ENCODE measurements at places on chromosomes 12 and 14.

- DNase-seq: peak; percentile 77
These were observed at the start of gene PIP4K2C for GRCh38 chr12:57590864-57591781. TSS of gene PIP4K2C (plus strand) at chr12:57591192. CDS start at chr12:57591290, 98 bp downstream.

GRCh38 chr12:22231836-22232235, 102.7 kb downstream of the ST8SIA1 start:
- no peak for DNase-seq

DNA sequence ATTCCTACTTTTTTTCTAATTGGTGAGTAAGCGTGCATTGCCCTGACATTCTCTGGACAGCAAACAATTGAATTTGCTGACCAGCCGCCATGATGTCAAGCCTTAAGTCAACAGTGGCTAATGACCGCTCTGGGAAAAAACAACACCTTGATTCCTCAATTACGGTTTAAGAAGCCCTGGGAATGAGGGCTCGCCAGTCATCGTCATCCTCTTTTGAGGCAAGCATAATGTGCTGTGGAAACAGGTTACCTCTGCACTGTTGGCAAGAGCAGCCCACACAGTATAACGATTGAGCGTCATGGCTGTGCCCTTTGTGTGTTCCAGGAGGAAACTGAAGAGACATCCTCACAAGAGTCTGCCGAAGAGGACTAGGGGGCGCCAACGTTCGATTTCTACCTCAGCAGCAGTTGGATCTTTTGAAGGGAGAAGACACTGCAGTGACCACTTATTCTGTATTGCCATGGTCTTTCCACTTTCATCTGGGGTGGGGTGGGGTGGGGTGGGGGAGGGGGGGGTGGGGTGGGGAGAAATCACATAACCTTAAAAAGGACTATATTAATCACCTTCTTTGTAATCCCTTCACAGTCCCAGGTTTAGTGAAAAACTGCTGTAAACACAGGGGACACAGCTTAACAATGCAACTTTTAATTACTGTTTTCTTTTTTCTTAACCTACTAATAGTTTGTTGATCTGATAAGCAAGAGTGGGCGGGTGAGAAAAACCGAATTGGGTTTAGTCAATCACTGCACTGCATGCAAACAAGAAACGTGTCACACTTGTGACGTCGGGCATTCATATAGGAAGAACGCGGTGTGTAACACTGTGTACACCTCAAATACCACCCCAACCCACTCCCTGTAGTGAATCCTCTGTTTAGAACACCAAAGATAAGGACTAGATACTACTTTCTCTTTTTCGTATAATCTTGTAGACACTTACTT, 138.9 kb downstream of the HMGA2 start:
- DNase-seq: no peak

DNA sequence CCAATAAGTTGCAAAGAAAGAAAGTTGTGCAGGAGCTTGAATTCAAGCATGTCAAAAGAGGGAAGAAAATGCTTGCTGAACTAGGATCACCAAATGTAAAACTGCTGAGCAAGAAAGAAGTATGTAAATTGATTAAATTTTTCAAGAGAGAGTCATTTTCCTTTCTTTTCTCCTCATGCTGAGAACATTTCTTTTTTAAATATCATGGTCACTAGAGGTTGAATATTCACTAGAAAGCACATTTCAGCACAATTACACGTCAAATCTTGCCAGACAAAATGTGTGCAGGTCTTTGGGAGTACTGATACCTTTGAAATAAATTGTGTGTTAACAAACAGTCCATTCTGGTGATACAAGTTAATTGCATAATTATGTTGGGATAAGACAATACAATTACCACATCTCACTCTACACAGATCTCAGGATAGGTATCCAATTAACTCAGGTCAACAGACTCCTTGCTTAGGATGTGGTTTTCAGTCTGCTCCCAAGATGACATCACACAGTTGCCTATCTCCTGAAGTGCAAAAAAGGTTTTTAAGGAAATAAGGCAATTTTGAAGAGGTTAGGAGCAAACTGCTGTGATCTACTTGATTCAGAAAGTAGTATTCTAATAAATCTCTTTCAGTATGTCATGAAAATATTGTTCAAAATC, 862.2 kb downstream of the RPS29 start:
- no peak for DNase-seq

DNA sequence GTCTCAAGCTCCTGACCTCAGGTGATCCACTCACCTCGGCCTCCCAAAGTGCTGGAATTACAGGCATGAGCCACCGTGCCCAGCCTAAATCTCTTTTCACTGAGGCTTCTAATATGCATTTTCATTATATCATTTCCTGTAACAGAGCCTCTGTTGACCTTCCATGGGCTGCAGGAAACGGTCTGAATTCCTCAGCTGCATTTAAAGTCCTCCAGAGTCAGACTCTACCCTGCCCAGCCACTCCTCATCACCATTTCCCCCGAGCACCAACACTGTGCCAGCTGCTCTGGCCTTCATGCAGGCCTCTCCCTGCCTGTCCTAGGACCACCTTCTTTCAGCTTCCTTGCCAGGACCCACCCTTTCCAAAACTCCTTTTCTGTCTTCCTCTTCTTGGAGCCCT, 9.8 kb upstream of the NFKBIA start:
- DNase-seq: no peak

Data from CD4-positive, alpha-beta T cell treated with Interferon alpha-2 for 1 hour (primary cell).